ENCODE measurements at places on chromosomes 16 and 17. TPM values are rescaled to one million over a fixed set of nuclear protein-coding genes. Genes with fewer than 3 reads are reported as not detected.
A peak's percentile ranks its signal among the peaks of the same experiment; 100 is the strongest.

DNA sequence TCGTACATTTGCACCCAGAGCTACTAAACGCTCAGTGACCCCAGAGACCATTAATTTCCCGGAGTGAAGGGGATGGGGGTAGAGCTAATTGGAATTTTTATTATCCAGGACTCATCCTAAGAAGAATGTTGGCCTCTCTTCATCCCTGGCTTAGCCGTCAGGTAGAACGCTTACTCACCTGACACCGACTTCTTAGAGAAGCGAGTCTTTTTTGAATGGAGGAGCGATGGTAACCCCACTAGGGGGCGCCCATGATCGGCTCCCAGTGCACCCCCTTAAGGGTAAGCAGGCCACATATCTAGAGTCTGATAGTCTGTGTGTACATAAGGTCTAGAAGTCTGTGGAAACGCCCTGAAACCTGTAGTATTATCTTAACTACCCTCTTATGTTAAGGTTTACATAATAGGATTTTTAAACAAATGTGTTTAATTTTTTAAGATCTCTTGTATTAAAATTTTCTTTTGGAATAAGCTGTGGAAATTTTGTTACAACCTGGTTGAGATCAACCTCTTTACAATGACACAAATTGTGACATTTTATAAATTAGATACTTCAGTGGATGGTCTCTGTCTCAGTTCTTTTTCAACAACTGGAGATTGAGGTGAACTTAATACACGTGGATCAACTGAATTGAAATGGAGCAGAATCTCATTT lies 229.8 kb downstream of the CPPED1 start:
- no peaks in the 10 kb centered on the region for H3K36me3 ChIP-seq
- H3K4me1 ChIP-seq, result no peaks in the 10 kb centered on the region
- peak; percentile 77 for DNase-seq
- no peaks in the 10 kb centered on the region for H3K27me3 ChIP-seq
- H3K27ac ChIP-seq, result no peak overlapping the region

- H3K4me1 ChIP-seq, result no peaks in the 10 kb centered on the region
- peaks cover 5% of the 10 kb centered on the region for H3K36me3 ChIP-seq
- no peaks in the 10 kb centered on the region for H3K27me3 ChIP-seq
- H3K4me3 ChIP-seq, result no peak overlapping the region
Observed at GRCh38 chr17:8654822-8655221, 24.3 kb upstream of the MYH10 start.

Gene ARHGAP44
- 9.9 TPM for total RNA-seq

DNA sequence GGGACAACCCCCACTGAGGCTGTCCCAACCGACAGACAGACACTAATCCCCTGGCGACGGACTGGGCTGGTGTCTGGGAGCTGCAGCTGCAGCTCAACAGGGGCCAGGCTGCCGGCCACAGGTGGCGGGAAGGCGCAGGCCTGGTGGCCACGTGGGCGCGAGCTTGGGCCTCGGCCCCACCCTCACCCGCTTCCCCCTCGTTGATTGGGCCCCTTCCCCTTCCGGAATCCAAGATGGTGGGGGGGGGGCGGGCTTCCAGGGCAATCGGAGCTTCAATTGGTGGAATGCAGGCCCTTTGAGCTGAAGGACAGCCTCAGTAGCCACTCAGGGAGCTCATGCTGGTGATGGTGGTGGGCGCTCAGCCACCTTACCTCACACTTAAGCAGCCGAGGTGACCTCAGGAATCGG lies 8.7 kb upstream of the TBX4 start:
- no peak overlapping the region for H3K27ac ChIP-seq
- no peaks in the 10 kb centered on the region for H3K4me1 ChIP-seq
- no peaks in the 10 kb centered on the region for H3K36me3 ChIP-seq

DNA sequence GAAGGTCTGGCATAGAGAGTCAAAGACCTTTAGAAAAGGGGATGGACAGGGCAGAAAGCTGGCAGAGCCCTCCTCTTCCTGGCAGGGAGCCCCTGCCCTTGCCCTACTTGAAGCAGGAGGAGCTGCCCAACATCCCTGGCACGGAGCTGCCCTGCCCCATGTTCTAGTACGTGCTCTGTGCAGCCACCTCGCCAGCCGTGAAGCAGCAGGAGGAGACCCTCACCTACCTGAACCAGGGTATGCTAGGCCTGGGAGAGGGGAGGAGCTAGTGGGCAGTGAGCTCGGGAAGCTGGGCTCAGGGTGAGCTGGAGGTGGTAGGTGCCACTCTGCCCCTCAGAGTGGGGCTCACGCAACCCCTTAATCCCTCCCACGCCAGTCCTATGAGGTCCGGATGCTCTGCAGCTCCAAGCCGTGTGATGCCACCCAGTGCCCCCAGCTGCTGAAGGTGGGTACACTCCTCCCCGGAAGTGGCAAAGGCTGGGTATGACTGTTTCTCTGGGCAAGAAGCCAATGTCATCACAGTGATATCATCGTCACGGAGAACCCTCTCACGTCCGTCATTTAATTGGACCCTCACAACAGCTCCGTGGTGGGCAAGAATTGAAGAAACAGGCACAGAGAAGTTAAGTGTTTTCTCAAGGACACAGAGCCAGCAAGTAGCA lies 12.7 kb upstream of the STAC2 start:
- no peak overlapping the region for H3K4me3 ChIP-seq
- no peak for DNase-seq
- H3K27ac ChIP-seq, result no peak overlapping the region

DNA sequence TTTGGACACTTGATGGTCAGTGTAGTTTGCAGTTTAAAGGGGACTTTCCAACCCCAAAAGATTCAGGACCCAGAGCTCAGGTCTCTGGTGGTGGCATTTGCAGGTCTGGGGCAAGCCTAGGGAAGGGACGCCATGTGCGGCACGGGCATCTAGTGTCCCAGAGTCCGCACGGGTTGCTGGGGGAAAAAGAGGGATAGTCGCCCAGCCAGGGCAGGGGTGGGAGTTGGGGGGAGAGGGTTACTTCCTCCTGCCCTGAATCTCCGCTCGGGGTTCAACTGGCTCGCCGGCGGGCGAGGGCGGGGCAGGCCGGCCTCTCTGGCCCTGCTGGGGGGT lies 239 bp upstream of the CA7 start:
- H3K27ac ChIP-seq, result no peak overlapping the region
- no peaks in the 10 kb centered on the region for H3K36me3 ChIP-seq
- DNase-seq, result peak; percentile 60
- peak overlapping the region; percentile 81 for H3K4me3 ChIP-seq

DNA sequence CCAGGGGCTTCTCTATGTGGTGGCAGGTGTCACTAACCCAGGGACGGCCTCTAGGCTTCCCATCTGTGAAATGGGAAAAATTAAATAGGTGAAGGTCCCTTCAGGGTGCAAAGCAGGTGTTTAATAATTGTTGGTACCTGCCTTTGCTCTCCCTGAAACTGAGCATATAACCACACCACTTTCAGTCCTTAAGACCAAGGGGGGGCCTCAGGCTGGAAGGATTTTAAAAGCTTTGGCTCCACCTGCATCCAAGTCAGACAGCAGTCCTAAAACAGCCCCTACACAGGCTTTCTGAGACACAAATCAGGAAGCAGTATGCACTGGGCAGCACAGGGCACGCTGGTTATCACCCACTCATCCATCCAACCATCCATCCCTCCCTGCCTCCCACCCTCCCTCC lies 55.0 kb downstream of the TK2 start:
- H3K4me1 ChIP-seq, result no peaks in the 10 kb centered on the region
- H3K4me3 ChIP-seq, result no peak overlapping the region
- peaks cover 7% of the 10 kb centered on the region for H3K36me3 ChIP-seq
- H3K27ac ChIP-seq, result no peak overlapping the region

Gene SHISA6
- 2.9 TPM for total RNA-seq

DNA sequence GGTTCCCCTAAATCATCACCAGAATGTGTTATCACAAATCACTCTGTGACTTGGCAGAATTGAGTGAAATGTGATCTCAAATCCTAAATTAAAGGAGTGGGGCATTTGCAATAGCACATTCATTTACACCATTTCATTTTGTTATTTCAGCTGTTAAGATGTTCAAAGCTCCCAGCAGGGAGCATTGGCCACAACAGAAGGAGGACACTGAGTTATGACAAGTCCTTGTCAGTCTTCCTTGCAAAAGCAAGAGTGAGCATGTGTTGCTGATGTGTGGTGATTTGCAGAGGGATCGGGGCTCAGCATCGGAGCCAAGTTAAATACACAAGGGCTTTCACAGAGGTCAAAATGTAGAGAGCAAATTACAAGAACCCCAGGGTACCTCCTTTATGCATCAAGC lies 372.2 kb upstream of the CDH5 start:
- H3K4me3 ChIP-seq, result no peak overlapping the region
- no peak overlapping the region for H3K27ac ChIP-seq
- no peak for DNase-seq
- H3K36me3 ChIP-seq, result no peaks in the 10 kb centered on the region

DNA sequence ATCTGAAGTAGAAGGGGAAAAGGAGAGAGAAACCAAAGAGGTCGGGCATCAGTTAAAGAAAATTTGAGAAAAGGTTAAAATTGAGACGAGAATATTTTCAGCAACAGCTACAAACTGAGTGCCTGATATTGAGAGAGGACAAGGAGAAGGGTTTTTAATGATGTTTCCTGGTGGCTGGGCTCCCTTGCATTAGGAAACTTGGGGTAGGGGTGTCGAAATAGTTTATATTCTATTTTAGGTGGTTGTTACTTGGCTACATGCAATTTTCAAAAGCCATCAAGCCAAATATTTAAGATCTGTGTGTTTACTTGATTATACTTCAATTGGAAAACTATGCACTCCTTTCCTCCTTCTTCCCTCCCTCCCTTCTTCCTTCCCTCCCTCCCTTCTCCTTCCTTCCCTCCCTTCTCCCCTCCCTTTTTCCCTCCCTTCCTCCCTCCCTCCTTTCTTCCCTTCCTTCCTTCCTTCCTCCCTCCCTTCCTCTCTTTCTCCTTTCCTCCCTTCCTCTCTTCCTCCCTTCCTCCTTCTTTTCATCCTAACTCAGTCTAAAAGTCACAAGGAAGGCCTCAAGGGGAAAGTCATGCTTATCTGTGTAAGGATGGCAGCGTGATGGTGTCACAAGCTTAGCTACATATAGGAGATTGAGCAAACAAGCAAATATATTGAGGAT lies 1.8 kb upstream of the APOH start:
- no peaks in the 10 kb centered on the region for H3K4me1 ChIP-seq
- H3K27me3 ChIP-seq, result no peaks in the 10 kb centered on the region
- no peak overlapping the region for H3K4me3 ChIP-seq
- H3K36me3 ChIP-seq, result no peaks in the 10 kb centered on the region
- no peak overlapping the region for H3K27ac ChIP-seq

DNA sequence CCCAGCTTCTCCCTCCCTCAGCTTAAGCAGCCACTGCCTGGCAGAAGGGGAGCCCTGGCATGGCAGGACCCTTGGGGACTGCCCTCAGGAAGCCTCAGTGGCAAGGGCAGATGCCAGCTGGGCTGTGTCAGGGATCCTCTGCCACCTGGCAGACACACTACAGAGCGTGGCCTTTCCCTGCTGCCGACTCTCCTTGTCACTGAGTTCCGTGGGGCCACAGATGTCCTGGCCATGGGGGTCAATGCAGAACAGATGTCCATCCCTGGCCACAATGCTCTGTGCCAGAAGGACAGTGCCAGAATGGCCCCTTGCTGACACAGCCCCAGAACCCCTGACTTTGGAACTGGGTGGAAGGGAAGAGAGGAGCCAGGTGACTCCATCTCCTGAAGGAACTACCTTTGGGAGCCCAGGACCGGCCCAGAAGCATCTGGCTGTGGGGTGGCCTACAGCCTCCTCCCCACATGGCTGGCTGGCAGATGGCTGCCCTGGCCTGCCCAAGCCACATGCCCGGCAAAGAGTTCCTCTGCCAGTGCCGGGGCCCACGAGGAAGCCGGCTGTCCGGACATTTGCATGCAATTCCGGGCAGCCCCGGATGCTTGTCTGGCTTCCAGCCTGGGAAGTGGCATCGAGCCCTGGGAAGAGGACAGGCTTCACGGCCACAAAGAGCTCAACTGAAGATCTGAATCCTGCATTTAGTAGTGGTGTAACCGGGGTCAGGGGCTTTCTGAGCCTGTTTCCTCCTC lies 24.1 kb downstream of the NPTX1 start:
- no peaks in the 10 kb centered on the region for H3K36me3 ChIP-seq
- no peak for DNase-seq
- no peaks in the 10 kb centered on the region for H3K27me3 ChIP-seq
- H3K27ac ChIP-seq, result no peak overlapping the region

GRCh38 chr17:39737760-39738567 lies at the start of gene GRB7:
GRB7 (plus strand) TSS chr17:39737938; CDS start chr17:39742302, 4,364 bp downstream.
- no peaks in the 10 kb centered on the region for H3K27me3 ChIP-seq
- DNase-seq, result peak; percentile 86
- peaks cover under 1% of the 10 kb centered on the region for H3K36me3 ChIP-seq

GRCh38 chr17:80416940-80417293 lies 1.9 kb downstream of the ENDOV start:
- no peak for DNase-seq
- peak overlapping the region; percentile 49 for H3K4me3 ChIP-seq
- H3K4me1 ChIP-seq, result no peaks in the 10 kb centered on the region
- peaks cover 12% of the 10 kb centered on the region for H3K36me3 ChIP-seq
- H3K27ac ChIP-seq, result no peak overlapping the region

DNA sequence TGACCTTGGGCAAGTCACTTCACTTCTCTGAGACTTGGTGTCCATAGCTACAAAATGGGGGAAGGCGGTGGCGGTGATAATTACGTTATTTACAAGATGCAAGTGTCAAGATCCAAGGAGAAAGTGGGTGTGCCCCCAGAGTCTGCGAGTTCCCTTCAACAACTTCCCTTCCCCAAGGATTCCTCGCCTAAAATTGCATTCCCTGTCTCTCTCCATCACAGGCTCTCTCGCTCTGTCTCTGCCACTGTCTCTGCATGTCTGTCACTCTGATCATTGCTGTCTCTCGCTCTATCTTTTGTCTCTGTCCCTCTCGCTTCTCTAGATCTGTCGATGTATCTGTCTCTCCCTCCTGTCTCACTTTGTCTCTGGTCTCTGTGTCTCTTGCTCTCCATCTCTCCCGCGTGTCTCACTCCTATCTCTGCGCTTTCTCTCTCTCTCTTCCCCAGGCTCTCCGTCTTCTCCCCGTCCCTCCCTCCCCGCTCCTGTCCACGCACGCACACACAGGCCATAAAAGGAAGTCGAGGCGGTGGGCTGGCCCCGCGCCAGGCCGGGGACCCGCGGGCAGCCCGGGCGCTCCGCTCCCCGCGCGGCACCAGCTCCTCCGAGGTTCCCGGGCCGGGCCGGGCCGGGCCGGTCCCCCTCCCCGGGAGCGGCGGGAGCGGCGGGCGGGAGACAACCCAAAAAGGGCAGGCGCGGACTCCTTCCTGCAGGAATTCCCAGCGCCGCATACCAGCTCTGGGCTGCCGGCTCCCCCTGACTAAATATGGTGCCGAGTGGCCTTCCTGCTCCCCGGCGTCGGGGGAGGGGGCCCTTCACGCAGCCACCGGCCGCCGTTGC lies 1.1 kb upstream of the MYH11 start:
- H3K27ac ChIP-seq, result no peak overlapping the region
- H3K4me3 ChIP-seq, result peak overlapping the region; percentile 79
- peak; percentile 54 for DNase-seq

Gene ZPBP2
- total RNA-seq, result not detected

Gene CSNK2A2
- 134 TPM for total RNA-seq

Gene CPNE7
- 23.4 TPM for total RNA-seq

Gene SPNS3
- not detected for total RNA-seq

DNA sequence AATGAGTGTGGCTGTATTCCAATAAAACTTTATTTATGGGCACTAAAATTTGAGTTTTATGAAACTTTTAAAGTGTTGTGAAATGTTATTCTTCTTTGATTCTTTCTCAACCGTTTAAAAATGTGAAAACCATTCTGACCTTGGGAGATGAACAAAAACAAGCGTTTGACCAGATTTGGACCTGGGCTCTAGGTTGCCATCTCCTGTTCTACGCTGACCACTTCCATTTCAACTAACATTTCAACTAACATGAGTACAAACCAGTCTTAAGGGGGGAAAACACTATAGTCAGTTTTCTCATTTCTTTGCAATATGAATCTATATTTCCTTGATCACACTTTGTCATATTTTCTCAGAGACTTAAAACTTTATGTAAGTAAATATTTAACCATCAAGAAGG lies 118.4 kb upstream of the IRX5 start:
- no peak for DNase-seq
- no peak overlapping the region for H3K27ac ChIP-seq
- H3K4me3 ChIP-seq, result no peak overlapping the region
- peaks cover 5% of the 10 kb centered on the region for H3K36me3 ChIP-seq

Gene MYO15A
- total RNA-seq, result 2.5 TPM
